ENCODE measurements at places on chromosomes 5 and 9.

DNA sequence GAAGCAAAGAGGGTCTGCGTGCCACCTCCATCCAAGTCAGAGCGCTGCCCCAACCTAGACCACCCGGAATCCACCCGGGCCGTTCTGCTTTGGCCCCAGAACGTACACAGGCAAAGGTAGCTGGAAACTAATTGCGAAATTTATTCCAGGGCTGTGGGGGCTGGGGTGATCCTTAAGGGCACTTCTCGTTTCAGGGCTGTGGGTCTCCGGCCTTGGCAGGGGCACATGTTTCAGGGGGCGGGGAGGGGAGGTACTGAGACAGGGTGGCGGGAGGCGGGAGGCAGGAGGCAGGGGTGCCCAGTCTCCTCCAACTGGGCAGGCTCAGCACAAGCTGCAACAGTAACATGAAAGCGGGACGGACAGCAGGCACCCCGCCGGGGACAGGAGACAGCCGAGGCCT lies 26.1 kb downstream of the NR5A1 start:
- DNase-seq, result peak; percentile 63

- DNase-seq, result no peak
Measured at GRCh38 chr9:22111176-22111953, 102.3 kb upstream of the CDKN2B start.

GRCh38 chr5:163532171-163533084 lies 27.0 kb downstream of the MAT2B start:
- DNase-seq, result no peak

- DNase-seq, result no peak
Measured at GRCh38 chr5:32507738-32508434, 63.3 kb upstream of the ZFR start.

DNA sequence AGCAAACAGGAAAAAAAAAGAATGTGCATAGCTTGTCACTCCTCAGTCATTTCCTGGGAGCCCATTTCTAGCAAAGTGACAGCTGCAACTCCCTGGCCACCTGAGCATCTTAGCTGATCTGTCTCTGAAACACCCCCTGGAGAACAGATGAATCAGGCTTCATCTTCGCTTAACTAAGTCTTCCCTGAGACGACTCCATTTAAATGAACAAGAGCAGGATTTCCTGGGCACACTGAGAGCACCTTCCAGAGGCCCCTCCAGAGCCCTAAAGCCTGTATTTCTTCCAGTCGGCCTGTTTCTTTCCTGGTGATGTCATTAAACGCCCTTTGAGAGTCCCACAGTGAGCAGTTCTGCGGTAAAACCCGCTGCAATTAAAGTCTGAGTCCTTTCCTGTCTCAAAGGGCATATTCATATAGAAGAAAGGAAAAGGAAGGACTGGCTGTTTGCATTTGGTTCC lies 13.9 kb downstream of the TGFBI start:
- DNase-seq, result peak; percentile 64

DNA sequence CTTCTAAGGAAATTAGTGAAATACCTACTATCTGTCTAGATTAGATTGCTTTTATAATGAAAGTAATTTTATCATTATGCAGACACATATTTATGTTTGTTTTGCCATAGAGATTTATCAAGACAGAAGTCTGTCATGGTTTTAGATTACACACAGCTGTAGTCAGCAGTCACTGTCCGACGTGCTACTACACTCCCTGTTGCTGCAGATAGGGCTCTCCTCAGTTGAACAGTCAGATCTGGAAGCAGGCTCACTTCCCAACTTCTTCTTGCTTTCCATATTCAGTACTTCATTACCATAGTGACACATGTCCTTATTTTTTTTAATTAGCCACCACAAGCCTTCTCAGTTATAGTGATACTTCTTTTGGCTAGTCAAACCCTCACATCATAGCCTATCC lies 329.9 kb upstream of the ITGA1 start:
- no peak for DNase-seq

- DNase-seq, result no peak
Measured at GRCh38 chr5:172919525-172920446, 39.4 kb upstream of the RPL26L1 start.

GRCh38 chr9:124983698-124984097 lies 42.8 kb upstream of the GOLGA1 start:
- DNase-seq, result no peak

DNA sequence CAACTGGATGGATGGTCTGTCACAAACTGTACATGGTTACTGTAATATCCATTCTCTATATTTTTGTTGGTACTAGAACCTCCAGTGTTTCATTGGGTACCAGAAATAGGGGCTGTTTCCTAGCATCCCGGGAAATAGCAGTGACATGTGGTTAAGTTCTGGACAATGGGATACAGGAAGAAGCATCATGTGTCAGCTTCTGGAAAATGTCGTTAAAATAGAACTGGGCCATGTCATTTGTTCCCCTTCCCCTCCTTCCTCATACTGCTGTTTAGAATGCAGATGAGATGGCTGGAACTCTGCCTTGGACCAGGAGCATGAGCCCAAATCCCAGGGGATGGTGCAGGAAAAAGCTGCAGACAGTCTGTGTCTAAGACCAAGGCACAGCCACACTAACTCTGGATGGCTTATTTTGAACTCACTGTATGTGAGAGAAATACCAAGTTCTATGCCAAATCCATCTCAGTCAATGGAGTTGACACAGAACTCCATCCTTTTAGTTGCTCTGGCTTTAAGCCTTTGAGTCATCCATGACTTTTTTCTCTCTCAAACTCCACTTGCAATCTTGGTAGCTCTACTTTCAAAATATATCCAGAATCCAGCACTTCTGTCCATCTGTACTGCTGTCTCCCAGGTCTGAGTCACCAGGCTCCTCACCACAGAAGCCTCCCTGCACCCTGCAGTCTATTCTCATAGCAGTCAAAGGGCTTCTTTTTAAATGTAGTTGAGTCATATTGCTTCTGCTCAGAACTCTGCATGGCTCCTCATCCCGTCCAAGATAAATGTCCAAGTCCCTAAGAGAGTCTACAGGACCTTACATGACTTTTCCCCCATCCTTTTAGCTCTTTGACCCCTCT lies 184.2 kb downstream of the NSG2 start:
- DNase-seq, result no peak

DNA sequence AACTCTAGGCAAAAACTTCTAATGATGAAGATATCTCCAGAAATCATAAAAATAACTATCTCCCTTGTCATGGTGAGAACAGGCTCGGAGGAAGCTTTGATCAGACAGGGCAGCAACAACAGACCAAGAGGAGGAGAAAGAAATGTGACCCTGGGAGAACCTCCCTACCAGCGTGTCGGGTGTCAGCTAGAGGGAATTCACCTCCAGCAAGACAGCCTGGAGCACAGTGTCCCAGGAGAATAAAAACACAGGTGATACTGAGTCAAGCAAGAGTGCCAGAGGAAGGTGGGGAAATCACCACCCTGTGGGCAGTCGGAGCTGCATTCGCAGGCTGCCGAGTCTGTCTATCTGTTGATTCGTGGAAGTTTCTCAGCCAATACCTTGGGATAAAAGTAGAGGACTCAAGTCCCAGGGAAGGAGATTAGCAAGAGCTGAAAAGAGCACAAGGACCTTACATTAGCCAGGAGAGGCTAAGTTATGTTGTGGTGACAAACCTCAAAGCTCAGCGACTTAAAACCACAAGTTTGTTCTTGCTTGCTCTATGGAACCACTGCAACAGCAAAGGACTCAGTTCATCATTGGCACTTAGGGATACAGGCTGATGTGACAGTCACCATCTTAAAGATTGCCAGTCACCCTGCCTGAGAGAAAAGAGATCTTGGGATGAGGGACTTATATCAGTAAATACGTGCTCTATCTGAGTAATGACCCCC lies 598.3 kb downstream of the CCDC171 start:
- DNase-seq, result no peak

GRCh38 chr5:14081791-14082190 lies 61.4 kb upstream of the TRIO start:
- no peak for DNase-seq

GRCh38 chr9:106976772-106977171 lies 113.8 kb downstream of the ZNF462 start:
- no peak for DNase-seq

DNA sequence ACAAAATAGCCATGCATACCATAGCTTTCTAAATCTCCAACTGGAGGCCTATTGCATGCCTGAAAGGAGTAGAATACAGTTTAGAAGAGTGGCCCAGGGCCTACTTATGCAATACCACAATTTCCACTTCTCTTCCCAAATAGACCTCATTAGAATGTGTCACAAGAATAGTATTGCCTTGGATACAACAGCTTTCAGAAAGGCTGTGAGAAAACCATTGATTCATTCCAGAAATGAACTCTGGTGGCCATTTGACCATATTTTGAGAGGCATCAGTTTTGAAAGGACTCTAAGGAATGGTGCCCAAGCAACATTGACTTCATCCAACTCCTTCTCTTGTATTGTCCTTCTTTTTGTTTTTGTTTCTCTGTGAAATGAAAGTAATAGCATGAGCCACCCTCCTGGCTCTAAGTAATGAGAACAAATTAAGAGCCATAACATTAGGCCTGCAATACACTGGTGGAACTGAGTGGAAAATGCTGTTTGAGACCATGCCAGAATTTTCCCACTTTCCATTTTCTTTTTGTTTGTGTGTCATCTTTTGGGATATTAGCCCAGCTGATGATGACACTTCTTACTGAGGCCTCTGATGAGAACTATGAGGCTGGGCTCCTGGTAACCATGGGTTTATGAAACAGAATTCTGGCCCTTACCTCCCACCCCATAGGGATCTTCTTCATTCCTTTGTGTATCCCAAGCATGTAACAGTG lies 90.2 kb downstream of the TMEM174 start:
- DNase-seq, result no peak

- peak; percentile 65 for DNase-seq
Measured at GRCh38 chr5:172450861-172451695, 3.2 kb downstream of the SH3PXD2B start.

DNA sequence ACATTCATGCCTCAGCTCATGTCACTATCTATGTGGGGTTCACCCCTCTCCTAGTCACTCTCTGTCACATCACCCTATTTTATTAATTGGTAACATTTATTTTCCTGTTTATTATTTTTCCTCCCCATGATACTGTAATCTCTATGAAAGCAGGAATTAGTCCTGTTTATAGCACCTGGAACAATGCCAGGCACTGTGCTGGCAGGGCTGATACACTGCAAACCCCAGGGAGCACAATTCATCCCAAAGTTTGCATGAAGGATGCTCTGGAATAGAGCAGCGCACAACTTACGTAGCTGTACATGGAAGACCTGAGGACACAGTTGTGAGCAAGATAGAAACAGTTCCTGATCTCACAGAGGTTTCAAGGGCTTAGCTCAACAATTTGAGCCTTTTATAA lies 103.2 kb downstream of the NSG2 start:
- no peak for DNase-seq

- DNase-seq, result peak; percentile 66
Measured at GRCh38 chr5:96259151-96259772, 173.8 kb downstream of the PCSK1 start.

DNA sequence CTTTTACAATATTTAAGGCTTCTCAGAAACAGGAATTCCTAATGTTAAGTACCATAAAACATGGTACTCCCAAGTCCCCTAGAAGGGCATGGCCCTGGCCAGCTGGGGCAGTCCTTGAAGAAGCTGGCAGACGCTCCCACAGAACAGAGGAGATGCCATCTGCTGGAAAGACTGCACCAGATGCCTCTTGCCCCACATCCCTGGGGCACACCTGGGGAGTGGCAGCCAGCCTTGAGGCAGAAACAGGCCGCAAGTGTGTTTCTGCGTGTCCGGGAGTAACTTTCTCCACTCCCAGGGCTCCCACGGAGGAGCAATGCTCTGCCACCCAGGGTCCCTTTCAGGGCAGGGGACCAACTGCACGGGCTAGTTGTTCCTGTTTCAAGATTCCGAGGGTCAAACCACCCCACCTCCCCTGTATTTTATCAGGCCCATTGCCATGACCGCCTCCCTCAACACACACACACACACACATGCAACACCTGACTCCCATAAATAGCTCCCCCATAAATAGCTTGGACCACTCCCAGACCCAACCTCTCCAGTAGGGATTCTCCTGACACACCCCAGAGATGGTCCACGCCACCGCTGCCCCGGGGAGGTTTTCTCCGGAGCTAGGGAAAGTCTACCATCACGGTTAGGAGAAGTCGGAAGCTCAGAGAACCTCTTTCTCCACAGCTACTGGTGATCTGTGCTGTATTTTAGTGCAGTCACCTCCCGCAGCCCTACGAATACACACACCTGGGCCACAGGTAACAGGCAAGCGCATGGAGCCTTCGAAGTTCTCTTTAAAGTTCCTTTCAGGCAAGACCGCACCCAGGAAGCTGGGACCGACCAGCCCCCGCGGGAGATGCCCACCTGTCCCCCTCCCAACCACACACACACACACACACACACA lies 1.5 kb downstream of the SPOCK1 start:
- DNase-seq, result no peak

DNA sequence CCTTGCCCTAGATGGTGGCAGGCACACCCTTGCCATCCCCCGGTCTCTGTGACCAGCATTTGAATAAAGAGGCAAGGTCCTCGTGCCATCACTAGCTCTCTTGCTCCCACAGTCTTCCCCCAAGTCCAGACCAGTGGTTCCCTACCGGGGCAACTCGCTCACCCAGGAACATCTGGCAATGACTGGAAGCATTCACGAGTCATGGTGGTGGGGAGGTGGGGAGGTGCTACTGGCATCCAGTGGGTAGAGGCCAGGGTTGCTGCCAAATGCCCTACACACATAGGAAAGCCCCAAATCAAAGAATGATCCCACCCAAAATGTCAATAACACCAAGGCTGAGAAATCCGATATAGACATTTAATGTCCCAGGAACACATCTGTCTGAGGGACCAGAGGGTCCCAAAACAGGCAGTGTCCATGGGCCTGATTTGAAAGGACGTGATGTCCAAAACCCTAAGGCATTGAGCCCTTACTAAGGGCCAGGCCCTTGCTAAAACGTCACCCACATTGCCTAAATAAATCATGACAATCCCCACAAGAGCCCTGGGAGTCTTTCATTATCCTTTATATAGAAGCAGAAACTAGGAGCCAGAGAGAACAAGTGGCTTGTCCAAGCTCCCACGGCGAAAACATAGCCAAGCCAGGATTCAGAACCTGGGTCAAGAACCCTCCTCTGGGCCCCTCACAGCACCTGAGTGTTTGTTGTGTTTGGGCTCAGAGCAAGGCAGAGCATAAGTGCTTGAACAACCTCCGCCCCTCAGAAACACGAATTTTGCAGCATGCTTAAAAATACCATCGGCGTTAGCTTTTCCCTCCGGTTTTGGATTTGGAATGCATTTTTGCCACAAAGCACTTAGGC lies 119.3 kb upstream of the WWC1 start:
- peak; percentile 29 for DNase-seq

GRCh38 chr5:18438126-18438525 lies 803.9 kb downstream of the TAF11L14 start:
- no peak for DNase-seq

GRCh38 chr5:87526131-87526530 lies 113.4 kb upstream of the CCNH start:
- no peak for DNase-seq

- no peak for DNase-seq
Measured at GRCh38 chr5:112869948-112870347, 8.9 kb downstream of the SRP19 start.

Measured in common myeloid progenitor, CD34-positive (primary cell).